NCI-H446 treated with DMSO at 0.1 percent for 48 hours (cell line): ENCODE measurements at places on chromosomes 1 and 21.

DNA sequence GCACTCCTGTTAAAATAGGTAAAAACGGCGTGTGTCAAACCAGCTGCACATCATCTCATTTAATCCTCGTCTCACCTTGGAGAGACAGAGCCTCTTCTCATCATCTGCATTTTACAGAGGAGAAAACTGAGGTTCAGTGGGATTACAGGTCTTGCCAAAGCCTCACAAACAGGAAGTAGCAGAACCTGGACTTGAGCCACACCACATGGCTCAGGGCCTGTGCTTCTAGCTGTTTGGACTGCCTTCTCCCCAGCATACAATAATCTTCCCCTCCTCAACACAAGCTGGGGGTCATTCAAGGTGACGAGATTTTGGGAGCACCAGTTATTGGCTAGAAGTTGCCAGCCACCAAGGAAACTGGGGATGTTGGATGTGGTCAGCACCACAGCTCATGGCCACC is 167.9 kb upstream of the ZC3H12A start:
- peak; percentile 25 for DNase-seq

DNA sequence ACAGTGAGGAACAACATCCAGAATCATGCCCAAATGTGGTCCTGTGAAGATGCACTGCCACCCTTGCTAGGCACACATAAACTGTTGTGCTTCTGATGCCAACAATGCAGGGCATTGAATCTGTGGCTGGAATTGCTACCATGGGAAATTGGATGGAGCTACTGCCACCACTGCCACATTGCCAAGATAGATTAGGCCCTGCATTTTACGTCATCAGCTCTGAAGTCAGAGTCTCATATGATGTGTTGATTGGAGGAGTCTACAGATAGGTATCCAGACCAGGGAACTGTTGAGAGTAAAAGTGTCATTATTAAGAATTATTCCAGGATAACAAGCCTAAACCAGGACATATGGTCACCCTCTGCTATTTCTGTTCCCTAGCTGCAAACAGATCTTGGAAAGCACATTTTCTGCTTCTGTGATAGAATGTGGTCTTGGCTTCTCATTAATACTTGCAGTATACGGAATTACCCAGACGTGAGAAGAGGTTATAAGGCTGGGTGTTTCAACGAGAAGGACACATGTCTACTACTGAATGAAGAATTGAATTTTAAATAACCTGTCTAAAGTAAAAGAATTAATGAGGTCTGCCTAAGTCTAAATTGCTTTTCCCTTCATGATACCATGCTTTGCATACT is 106.6 kb downstream of the TNNI3K start:
- no peak for DNase-seq

DNA sequence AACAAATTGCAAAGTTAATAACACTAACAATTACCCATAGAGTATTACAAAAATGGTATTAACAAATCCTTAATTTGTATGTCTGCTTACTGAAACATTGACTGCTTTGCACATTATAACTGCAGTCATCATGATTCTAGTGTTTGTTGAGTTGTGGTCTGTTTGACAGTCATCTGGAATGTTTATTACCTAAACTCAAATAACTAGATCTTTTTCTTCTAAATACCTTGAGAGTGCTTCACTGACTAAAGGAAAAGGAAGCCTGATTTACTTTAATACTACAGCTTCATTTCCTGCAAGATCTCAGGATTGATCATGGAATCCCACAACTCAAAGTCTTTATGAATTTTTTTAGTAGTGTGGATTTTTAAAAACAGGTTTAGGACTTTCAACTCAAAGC is 70.0 kb downstream of the HMCN1 start:
- no peak for DNase-seq

DNA sequence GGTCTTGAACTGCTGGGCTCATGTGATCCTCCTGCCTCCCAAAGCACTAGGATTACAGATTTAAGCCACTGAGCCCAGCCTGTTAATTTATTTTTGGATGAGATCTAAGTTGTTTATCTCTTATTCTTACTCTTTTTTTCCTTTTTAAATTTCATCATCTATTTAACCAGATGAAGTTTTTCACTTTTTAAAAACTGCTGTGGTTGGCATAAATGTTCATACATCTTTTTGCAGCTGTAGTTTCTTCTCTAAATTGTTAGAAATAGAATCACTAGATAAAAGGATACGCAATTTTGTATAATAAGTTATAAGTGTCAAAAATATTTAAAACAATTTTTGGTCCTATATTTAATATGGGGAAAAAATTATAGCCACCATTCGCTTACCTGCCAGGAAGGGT is 80.3 kb upstream of the GPR88 start:
- DNase-seq: no peak

DNA sequence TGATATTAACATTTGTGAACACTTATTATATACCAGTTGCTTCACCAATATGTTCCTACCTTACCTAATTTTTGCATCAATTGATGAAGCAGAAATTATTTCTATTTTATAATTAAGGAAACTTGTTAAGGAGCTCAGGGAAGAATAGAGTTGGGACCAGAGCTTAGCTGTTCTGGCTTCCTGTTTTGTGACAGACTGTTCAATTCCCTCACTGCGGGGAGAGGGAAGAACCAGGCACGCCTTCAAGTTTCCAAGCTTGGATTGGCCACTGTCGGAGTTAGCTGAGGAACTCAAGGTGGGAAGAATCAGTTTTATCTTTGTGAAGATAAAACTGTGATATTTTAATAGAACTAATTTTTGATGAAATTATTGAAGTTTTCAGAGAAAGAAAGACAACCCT is 142.3 kb upstream of the LMO4 start:
- no peak for DNase-seq

DNA sequence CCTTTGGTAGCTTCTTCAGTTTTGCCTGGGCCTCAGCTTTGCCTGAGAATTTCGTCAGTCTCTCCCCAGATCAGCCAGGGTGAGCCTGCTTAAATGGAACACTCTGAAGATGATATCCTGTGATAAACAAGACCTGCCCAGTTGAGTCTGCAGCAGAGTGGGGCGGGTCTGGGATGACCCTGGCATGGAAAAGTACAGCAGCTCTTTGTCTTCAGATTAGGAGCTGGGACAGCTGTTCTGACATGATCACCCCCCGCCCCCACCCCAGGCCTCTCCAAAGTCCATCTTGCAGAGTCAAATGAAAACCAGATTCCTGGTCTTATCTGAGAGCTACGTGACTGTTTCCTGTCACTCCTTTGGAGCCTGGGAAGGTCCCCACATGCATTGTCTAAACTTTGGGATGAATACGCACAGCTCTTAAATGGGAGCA is 2.2 kb upstream of the TMEM51 start:
- DNase-seq: no peak

- DNase-seq: no peak
These were observed 39.9 kb upstream of the TENT5C start for GRCh38 chr1:117565745-117566455.

DNA sequence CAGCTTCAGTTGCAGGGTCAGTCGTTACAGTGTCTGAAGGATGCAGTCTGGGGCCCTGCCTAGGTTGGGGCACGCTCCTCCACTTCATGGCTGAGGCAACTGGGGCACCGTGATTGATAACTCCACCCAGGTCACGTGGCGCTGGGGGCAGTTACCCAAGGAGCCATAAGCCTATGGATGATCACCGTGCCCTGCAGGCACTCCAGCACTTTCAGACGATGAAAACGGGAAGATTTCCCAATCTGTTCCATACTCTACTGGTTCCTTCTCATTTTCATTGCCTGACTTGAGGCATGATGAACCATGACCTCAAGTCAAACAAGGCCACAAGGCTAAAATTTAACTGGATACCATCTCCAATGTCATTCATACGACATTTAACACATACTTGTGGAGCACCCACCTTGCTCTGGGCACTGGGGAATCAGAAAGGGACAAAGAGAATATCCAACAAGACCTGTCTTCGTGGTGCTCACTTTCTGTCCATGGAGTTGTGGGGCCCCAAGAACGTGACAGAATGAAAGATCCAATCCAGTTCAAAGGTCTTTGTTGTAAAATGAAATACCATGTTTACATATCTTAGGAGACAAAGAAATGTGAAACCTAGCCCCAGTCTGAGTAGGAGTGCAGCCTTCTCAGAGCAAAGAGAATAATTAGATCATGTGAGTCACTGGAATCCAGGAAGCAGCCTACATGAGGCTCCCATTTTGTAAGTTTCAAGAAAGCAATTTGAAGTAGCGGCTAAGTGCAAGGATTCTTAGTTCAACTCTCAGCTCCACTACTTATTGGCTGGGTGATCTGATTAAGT is 39.4 kb upstream of the SPOCD1 start:
- no peak for DNase-seq

GRCh38 chr1:185526344-185527307 is 207.6 kb upstream of the HMCN1 start:
- no peak for DNase-seq

- DNase-seq: no peak
These were observed 3.9 kb downstream of the TBX15 start for GRCh38 chr1:118984086-118984721.

DNA sequence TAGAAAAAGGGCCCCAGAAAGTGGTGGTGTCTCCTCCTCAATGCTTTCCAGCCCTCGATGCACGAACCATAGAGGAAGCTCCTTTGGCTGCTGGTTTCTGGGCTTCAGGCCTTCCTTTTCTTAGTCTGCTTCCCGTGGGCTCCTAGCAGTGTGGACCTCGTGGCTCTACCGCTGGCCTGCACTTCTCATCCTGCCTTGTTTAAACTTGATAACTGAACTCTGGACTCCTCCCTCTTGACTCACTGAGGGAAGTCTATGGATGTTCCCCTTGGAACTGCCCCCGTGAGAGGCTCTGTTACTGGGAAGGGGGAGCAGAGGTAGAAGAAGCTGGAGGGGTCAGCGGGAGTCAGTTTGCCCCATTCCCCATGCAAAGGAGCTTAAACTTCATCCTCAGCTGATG is 75.3 kb upstream of the WDR26 start:
- DNase-seq: no peak

GRCh38 chr1:161954466-161954865 is 69.2 kb downstream of the OLFML2B start:
- DNase-seq: no peak

DNA sequence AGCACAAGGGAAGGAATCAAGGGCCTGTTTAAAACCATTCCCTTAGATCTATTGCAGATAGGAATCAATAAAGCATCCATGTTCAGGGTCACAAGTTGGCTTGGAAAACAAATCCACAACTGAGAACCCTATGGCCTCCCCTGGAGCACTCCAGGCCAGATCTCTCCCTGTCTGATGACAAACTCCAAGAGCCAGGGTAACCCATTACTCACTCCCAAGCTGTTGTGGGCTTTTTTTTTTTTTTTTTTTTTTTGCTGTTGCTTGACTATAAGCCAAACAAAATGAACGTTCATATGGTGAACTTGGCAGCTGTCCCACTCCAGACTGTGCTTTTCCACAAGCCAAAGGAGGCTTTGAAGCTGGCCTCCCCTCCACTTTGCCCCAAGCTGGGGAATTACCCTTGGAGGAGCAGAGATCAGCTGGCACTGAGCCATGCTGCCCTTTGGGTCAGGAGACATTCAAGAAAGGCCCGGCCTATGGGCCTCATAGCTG is 35.7 kb upstream of the VAV3 start:
- DNase-seq: peak; percentile 94

GRCh38 chr1:190615818-190616217 is 138.2 kb upstream of the BRINP3 start:
- no peak for DNase-seq

DNA sequence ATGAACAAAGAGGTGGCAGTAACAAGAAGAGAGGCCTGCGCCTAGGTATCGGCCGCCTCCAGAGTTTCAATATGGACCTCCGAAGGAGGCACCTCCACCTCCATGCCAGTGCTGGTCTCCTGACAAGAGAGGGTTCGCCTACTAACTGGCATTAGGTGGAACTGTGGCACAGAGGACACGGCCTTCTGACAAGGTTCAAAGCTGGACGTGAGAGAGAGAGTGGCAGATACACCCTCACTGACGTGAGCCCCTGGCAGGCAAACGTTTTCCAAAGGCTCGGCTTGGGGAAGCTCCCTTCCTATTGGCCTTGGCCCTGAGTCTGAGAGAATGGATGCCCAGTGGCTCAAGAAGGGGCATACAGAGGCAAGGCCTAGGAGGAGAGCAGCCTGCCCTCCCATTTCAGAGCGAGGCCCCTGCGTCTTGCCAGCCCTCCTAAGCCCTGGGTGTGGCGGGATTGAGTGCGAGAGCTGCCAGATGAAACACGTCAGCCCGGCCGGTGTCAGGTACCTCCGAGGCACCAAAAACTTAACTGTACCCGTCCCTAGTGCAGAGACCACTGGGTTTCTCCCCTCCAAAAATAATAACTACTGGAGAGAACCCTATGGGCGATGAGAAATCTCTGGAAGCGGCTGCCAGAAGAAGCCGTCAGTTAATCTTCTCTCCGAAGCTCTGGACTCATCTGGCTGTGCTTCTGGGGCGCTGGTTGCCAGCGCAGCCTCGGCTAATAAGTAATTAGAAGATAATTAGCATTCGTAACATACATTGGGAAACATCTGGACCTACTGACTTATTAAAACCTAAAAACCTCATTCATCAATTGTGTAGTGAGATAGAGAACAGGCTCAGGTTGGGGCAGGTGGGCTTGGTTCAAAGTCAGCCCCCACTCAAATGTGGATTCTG is 283.6 kb downstream of the NPHP4 start:
- no peak for DNase-seq
